ENCODE measurements at places on chromosomes 2 and 18.

DNA sequence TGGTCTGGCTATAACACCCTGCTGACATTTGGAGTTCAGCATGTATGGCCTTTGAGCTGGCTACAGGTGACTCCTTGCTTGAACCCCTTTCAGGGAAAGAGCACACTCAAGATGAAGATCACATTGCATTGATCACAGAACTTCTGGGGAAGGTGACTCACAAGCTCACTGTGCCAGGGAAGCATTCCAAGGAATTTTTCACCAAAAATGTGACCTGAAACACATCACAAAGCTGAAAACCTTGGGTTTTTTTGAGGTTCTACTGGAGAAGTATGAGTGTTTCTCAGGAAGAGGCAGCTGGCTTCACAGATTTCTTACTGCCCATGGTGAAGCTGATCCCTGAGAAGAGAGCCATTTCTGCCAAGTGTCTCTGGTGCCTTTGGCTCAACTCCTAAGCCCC is 879.0 kb downstream of the CBLN2 start:
- no peak for DNase-seq

DNA sequence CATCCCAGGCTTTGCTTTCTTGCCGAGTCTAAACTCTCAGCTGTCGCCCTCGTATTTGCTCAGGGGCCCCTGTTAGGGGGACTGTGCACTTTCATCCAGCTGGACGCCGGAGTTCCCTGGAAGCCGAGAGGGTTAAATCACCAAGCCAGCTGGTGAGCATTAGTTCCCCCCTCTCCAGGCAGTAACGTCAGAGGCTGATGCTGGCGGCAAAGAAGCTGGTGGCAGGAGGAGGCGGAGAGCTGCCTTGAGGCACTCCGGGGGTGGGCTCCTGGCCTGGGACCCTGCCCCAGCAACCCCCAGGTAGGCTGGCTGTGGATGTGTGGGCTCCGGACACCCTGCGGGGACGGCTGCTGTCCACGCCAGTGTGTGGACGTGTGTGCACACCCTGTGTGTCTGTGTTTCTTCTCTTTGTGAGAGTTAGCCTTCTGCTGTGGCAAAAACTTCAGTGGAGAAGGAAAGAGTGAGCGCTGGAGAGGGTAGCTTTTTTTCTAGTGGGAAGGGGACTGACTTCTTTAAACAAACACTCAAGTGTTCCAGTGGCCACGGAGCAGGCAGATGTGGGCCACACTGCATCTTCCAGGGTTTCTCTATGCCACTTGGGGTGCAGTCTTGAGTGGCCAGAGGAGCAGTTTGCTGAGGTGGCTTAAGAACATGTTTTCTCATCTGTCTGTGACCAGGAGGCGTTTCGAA is 84.7 kb downstream of the GLI2 start:
- DNase-seq, result no peak

- DNase-seq, result no peak
Observed at GRCh38 chr2:66031236-66031635, 403.7 kb upstream of the MEIS1 start.

- DNase-seq, result no peak
Observed at GRCh38 chr2:173493874-173494273, 139.2 kb downstream of the CDCA7 start.

- DNase-seq, result no peak
Observed at GRCh38 chr2:19547321-19547720, 188.9 kb upstream of the OSR1 start.

GRCh38 chr18:50282521-50283335 is 1.4 kb upstream of the MBD1 start:
- DNase-seq, result no peak

- no peak for DNase-seq
Observed at GRCh38 chr18:58997811-58998337, 133.2 kb downstream of the ZNF532 start.

DNA sequence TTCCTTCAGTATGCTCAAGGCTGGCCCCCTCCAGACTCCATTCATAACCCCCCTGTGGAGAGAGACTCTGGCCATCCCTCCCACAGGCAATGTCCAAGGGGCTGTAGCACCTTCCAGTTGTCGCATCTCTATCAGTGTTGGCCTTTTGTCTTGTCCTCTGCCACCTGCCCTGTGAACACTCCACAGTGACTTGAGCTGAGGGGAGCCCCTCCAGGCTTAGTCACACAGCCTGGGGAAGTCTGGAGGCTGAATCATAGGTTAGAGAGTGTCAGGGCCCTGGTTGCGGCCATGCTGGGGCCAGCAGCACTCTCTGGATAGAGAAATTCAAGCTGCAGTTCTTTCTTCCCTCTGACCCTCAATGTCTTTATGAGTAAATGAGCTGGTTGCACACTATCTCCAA is 64.7 kb downstream of the GYPC start:
- no peak for DNase-seq

GRCh38 chr2:234308813-234309195 is 188.1 kb downstream of the ARL4C start:
- no peak for DNase-seq

GRCh38 chr18:9570255-9570654 is 44.1 kb downstream of the PPP4R1 start:
- no peak for DNase-seq

DNA sequence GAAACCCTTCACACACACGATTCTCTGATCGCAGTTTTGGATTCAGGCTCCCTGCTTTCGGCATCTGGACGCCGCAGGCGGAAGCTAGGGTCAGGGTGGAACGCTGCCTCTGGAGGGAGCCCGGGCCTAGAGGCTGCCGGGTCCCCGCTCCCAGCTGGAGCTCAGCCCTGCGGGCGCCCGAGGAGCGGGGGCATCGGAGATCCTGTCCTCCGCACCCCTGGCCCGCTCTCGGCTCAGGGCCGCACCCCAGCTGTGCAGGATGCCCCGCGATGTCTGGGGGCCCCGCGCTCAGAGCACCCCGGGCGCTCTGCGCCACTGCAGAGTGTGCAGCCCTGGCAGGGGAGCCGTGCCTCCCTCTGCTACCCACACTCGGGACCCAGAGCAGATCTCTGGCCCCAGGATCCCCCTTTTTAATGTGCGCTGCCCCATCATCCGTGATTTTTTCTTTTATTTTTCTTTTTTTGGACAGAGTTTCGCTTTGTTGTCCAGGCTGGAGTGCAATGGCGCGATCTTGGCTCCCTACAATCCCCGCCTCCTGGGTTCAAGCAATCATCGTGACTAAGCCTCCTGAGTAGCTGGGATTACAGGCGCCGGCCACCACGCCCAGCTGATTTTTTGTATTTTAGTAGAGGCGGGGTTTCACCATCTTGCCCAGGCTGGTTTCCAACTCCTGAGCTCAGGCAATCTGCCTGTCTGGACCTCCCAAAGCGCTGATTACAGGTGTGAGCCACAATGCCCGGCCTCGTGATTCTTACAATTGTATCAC is 54.8 kb upstream of the TUBA3E start:
- DNase-seq, result no peak

- DNase-seq, result no peak
Observed at GRCh38 chr2:151792589-151792988, 35.6 kb downstream of the ARL5A start.

DNA sequence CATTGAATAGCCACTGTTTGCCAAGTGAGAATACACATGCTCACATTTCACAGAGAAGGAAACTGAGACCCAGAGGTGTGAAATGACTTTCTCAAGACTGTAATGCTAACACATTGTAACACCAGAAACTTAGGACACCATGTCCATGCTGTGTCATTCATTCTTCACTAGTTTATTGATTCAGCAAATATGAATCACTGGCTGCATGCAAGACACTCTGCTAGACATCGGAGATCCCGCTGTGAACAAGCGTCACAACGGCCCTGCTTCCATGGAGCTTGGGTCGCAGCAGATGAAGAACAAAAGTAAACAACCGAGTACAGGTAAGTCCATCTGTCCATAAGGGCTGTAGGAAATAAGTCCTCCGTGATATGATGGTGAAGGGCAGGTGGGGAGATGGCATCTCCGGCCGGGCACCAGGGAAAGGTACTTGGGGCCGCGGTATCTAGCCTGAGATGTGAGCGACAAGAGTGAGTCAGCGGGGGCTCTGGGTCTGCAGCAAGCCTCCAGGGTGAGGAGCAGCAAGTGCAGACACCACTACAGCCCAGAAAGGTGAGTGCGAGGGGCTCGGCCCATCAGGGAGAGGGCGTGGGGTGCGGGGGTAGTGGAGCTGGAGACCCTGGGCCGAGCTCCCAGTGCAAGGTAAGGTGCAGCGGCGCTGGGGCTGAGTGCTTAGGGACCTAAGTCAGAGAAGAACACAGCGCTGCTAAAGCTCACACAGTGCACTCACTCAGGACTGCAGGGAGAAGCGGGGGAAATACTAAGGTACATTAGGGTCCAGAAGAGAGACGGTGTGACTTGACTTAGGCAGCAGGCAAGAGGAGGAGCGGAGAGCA is 391.2 kb downstream of the FBXO15 start:
- no peak for DNase-seq

DNA sequence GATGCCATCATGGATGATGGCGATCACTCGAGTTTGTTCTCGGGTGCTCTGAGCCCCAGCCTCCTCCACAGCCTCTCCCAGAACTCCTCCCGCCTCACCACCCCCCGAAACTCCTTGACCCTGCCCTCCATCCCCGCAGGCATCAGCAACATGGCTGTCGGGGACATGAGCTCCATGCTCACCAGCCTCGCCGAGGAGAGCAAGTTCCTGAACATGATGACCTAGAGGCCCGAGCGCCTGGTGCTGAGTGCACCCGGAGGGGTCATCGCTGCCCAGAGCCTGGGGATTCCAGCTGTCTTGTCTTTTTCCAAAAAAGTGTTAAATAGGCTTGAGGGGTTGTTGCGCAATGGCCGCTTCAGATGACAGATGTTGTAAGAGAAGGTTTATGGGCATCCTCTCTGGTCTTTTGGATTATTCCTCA is 254.8 kb downstream of the GLI2 start:
- no peak for DNase-seq

- DNase-seq, result no peak
Observed at GRCh38 chr18:75016025-75016717, 192.8 kb downstream of the PTGR3 start.

- DNase-seq, result no peak
Observed at GRCh38 chr2:149058936-149059335, 20.4 kb downstream of the LYPD6B start.

DNA sequence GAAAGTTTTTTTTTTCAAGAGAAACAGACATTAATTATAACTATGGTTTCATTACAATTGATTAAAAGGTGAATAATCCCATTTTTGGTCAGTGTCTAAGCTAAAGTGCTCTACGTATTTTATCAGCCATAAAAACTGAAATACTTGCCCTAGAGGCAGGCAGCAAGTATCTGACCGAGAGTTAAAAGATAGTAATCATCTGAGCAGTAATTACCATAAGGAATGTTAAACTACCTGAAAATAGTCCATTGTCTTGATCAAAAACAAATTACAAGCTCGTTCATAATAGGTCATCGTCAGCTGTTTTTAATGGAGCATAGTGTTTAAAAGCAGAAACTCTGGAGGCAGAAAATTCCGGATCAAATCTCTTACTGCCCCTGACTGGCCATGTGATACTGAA is 105.7 kb upstream of the ZEB2 start:
- no peak for DNase-seq

- no peak for DNase-seq
Observed at GRCh38 chr2:56191617-56192016, 7.8 kb downstream of the CCDC85A start.

- DNase-seq, result no peak
Observed at GRCh38 chr18:59022167-59022945, 117.3 kb upstream of the SEC11C start.

Data from DND-41 (cell line).